ENCODE measurements at places on chromosomes 2 and 18.

- no peak for DNase-seq
Observed at GRCh38 chr2:211204456-211204855, 648.1 kb downstream of the CPS1 start.

DNA sequence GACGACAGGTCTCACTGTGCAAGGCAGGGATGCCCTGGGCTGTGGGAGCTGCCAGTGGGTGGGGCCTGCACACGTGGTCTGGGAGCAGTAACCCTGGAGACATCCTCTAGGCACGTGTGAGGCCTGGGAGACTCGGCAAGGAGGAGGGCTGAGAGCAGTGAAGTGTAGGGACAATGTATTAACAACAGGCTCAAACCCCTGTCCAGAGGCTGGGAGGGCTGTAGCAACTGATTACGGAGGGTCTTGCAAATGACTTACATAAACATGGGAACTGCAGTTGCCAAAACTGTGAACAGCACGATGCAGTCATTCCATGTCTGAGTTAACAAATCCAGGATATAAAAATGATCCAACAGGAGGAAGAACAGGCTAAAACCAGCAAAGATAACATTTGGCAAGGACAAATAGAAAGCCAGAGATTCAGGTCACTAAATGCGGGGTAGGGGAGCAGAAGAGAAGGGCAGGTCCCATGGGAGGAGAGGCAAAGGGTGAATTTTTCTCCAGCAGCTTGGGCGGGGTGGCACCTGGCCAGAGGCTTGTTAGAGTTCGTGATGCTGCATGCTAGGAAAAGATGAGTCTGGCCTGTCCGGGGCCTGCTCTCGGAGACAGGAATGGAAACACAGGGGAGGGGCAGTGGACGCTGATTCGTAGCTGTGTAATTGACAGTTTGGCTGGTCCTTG is 44.9 kb downstream of the CYP27C1 start:
- DNase-seq, result no peak

DNA sequence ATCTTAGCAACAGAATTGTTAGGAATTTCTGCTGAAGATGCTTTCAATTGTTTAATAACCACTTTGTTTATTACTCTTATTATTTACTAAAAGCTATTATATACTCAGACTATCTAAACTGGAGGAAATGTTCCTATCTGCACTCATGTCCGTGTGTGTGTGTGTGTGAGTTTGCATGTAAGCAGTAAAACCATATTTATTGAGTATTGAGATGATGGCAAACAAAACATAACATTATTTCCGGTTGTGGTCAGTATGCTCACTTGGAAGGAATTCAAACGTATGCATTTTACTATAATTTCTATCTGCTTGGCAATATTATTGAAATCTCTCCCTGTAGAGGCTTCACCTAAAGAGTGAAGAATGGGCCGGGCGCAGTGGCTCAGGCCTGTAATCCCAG is 43.0 kb upstream of the ZNF804A start:
- no peak for DNase-seq

DNA sequence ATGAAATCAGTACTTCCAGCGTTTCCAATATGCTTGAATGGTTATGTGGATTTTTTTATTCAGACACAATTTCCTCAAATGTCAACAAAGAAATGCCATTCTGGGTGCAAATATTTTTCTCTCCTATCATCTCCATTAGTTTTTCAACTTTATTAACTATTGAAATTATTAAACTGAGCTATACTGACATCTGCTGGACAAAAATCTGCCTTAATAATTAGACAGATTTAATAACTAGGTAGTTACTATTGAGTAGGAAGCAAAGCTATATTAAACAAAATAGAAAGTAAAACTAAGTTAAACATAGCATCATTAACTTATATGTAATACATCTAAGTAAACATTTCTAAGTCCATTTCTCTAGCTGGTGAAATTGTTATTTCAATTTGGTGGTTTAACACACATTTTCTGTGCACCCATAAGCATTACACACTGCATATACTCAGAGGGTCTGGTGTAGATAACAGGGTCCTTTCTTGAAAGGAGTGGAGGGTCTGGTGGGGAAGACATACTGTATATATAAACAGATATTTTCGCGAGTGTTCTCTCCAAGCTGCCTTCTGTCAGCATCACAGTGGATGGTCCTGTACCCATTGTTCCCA is 77.0 kb downstream of the LANCL1 start:
- DNase-seq, result no peak

- DNase-seq, result no peak
Observed at GRCh38 chr2:180882959-180883358, 97.4 kb upstream of the UBE2E3 start.

GRCh38 chr2:50388324-50388723 is 643.6 kb downstream of the NRXN1 start:
- no peak for DNase-seq

GRCh38 chr2:144515696-144516410 is 4.1 kb downstream of the ZEB2 start:
- DNase-seq, result no peak

- DNase-seq, result no peak
Observed at GRCh38 chr2:660586-661359, 16.4 kb downstream of the TMEM18 start.

Data from fibroblast of skin of left biceps (primary cell).